Activated CD8-positive, alpha-beta memory T cell treated with anti-CD3 and anti-CD28 coated beads, Interleukin-2, amount 10 ng/mL, durations not matched to agents 7 days and 5 days (primary cell): ENCODE measurements at places on chromosomes 16 and 17. TPM values are rescaled to one million over a fixed set of nuclear protein-coding genes. Genes with fewer than 3 reads are reported as not detected.
A peak's percentile ranks its signal among the peaks of the same experiment; 100 is the strongest.

DNA sequence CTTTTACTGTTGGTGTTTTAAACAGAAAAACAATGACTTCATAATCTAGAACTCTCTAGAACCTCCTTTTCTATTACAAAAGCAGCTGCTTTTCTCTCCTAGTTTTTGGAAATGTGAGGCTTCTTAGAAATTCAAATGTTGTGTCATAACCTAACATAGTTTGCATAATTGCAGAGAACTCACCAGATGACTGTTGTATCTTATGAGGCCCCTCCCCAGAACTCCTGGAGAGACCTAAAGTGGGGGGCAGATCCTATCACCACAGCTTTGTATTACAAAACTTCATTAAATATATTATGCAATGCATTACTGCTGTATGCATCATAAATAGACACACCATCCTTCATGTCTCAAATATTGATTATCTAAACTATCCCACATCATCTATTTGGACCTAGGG, 538.7 kb upstream of the HSBP1 start:
- DNase-seq = no peak

DNA sequence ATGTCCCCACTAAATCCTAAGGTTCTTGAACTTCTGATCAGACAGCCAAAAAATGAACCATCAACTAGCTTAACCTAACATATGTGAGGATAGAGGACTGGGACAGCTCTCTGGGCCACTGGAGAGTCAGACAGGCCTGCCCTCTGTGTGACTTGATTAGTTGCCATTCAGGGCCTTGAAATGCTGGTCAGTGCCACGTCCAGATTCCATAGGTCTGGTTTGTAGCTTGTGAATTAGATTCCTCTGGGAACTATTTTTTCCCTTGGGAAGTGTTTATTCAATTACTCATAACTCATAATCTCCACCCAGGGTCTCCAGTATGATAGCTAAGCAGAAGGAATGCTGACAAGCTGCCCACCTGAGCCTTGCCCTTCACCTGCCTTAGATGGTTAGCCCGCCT, 48.2 kb downstream of the IGF2BP1 start:
- DNase-seq = no peak

The MYH3 gene
- 4.3 TPM for total RNA-seq

GRCh38 chr17:29905086-29905878, 24.7 kb downstream of the SSH2 start:
- no peak for DNase-seq

DNA sequence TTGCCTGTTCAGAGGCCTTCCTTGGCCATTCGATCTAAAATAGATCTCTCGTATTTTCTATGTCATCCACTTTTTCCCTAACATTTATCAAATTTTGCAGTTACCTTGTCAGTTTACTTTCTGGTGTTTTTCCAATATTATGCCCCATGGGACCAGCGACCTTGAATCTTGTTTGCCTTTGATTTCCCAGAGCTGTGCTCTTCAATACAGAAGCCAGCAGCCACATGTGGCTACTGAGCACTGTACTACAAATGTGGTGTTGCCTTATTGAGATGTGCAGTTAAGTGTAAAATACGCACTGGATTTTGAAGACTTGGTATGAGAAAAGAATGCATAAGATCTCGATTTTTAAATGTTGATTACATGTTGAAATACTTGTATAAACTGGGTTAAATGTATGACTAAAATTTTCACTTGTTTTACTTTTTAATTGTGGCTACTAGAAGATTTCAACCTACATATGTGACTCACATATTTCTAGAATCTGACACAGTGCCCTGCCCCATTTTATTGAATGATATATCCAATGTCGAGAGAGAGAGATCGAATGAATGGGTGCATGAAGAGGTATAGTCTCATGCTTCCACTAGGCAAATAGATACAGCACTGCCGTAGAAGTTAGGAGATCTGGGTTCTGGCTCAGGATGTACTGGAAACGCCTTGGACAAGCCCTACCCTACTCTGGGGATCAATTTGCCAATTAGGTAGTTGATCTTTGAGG, 824 bp upstream of the PSME3 start:
- DNase-seq = no peak

GRCh38 chr17:81517339-81518112, 4.9 kb upstream of the ACTG1 start:
- peak; percentile 66 for DNase-seq

DNA sequence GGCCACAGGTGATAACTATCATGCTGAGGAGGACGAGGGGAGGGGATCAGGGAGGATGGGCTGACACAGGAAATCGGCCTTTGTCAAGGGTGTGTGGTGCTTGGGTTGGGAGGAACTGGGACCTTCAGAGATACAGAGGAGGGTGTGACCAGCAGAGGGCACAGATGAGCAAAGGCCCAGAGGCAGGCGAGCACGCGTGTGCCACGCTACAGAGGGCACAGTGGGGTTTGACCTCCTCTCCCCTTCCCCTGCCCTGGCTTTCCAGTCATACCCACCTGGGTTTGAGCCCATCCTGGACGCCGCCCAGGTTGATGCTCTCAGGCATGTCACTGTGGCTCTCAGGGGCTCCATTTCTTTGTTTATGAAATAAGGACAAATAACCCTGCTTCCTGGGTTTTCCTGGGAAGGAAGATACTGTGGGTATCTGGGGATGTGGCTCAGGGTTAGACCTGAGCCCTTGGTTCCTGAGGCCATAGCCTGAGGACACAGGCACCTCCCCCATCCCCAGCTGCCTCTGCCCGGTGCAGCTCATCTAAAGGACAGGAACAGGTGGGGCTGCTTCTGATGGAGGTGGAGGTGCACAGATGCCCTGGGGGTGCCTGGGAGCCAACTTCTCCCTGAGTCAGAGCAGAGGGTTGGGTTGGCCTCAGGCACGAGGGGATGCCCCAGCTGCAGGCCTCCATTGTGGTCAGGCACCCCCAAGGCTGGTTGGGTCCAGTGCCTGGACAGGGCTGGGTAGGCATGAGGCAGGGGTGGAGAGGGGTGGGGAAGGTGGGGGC, 51.8 kb downstream of the BEAN1 start:
- DNase-seq = peak; percentile 89

DNA sequence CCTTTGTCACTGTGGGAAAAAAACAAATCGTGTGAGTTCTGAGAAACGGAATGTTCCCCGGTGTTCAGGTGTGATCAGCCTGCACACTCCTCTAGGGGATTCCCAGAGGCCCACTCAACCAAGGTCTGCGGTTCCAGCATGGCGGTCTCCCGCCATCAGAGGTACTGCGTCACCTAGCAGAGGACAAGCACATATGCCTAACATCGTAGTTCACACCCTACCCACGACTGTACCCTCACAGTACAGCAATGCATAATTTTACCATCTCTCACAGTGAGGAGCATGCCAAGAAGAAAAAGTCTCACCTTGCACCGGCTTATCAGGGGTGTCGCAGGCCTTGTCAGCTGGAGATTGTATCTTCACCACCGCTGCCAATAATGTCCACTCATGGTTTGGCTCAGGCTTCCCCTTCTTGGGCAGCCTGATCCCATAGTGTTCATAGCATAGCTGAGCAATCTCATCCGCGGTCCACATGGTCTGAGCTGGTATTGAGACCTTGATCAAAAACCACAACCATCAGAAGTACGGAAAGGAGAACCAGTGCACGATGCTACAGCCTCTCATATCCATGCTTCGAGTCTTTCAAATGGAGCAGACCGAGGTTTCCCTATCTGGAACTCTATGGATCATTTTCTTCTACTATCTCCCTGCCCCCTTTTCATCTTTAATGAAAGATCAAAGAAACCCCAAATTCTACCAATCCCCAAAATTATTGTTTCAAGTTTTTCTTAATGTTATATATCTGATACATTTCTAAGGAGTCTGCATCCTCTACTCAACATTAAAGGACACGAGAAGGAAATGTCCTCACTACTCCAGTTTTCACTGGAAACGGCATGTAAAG, 2.5 kb downstream of the ADAT1 start:
- DNase-seq = peak; percentile 82

DNA sequence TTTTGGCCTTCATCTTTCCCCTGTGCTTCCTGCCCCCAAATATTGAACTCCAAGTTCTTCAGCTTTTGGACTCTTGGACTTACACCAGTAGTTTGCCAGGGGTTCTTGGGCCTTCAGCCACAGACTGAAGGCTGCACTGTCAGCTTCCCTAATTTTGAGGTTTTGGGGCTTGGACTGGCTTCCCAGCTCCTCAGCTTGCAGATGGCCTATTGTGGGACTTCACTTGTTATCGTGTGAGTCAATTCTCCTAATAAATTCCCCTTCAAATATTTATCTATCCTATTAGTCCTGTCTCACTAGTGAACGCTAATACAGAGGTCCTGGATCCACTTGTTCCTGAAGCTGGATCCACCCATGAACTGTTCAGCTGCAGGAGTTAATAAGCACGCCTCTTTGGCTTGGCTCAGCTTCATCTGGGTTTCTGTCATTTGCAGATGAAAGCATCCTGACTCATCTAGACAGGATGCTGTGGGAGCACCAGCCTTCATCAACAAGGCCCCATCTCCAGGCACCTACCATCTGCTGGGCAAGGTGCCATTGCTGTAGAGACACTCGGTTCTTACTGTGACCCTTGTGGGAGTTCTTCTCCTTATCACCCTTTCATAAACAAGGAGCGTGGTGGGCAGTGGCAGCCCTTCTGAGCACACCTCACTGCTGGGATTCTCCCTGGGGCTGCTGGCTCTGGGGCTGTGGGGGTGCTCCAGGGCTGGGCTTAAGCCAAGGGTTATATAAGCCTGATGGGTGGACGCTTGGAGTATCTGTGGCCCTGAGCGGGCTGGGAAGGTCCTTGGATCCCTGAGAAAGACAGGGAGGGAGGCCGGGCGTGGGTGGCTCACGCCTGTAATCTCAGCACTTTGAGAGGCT, 23.1 kb downstream of the LAT start:
- DNase-seq = peak; percentile 85

GRCh38 chr17:50426814-50427787, 1.1 kb downstream of the ACSF2 start:
- DNase-seq = peak; percentile 55

The TNK1 gene
- total RNA-seq = 0.61 TPM

GRCh38 chr16:87954361-87954760, 3.1 kb downstream of the BANP start:
- DNase-seq = no peak

The PRR35 gene
- total RNA-seq = not detected

The HBQ1 gene
- not detected for total RNA-seq

- no peak for DNase-seq
Measured at GRCh38 chr16:19329932-19330331, 44.4 kb downstream of the CLEC19A start.

- no peak for DNase-seq
Measured at GRCh38 chr17:14712611-14713021, 411.7 kb downstream of the HS3ST3B1 start.

The NETO2 gene
- total RNA-seq = 8.6 TPM

DNA sequence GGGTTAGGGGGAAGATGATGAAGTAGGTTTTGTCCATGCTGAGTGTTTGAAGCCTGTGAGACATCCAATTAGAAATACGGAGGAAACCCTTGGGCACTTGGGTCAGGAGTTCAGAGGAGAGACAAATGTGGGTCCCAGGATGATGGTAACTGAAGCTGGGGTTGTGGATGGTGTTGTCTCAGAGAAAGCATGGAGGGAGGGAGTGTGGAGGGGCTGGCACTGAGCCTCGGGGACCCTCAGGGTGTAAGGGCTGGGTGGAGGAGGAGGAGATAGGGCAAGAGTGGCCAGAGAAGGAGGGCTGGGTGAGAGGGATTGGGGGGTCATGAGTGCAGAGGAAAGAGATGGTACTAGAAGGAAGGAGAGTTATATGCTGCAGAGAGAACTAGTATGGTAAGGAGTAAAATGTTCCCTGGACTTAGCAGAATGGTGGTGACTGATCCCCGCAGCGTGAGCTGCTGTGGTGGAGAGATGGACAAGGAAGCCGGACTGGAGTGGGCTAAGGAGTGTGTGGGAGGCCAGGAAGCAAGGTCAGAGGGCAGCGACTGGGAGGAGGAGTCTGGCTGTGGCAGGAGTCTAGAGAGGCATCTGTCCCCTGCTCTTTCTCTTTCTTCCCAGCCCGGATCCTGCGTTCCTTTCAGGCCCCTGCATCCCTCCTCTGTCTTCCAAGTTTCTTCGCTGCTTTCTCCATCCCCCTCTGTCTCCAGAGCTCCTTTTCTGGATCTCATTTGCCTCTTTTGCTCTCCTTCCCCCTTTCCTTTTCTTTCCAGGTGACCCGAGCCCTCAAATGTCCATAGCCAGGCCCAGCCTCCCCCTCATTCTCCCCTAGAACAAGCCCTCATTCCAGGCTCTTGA, 3.9 kb upstream of the COL1A1 start:
- DNase-seq = no peak

DNA sequence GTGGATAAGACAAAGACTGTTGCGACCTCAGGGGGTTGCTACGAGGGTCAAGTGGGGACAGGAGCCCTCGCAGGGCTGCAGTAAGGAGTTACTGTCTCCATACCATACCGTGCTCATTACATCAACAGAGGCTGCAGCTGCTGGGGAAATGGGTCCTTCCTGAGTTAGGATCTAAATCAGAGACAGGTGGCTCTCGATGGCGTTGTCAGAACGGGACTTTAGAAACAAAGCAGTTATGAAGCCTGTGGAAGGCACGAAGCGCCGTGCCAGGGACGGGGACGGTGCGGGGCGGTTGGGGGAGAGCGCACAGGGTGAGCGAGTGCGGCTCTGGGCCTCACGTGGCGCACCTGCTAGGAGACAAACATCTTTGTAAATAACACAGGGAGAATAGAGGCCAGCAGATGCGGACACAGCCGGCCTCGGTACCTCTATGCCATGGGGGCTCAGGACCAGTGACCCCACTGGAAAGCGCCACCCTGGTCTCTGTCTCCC, 34.4 kb downstream of the ZCCHC14 start:
- no peak for DNase-seq

DNA sequence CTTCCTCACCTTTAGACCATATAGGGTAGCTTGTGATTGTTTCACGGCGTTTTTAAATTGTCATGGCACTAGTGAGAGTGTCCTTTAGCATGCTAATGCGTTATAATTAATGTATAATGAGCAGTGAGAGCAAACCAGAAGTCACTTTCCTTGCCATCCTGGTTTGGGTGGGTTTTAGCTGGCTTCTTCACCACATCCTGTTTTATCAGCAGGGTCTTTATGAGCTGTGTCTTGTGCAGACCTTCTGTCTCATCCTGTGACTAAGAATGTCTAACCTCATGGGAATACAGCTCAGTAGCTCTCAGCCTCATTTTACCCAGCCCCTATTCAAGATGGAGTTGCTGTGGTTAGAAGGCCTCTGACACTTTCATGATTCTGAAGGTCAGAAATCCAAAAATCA, 370.9 kb upstream of the RBFOX1 start:
- DNase-seq = no peak
